Karpas-422 (cell line): ENCODE measurements at places on chromosomes 3 and 15. TPM values are rescaled to one million over a fixed set of nuclear protein-coding genes. Genes with fewer than 3 reads are reported as not detected.

CYP8B1 gene
- not detected in 2 replicates for total RNA-seq

FBXO40 gene
- not detected in 2 replicates for total RNA-seq

SKOR1 gene
- 0.43 and 0.45 TPM in 2 replicates for total RNA-seq

CIB2 gene
- total RNA-seq, result 1.1 and 4.4 TPM in 2 replicates

CNTN4 gene
- total RNA-seq, result 0.18 and 0.19 TPM in 2 replicates

SYNPR gene
- total RNA-seq, result not detected in 2 replicates

TM6SF1 gene
- total RNA-seq, result not detected in 2 replicates

PLA2G4D gene
- not detected in 2 replicates for total RNA-seq

BCHE gene
- 0.11 TPM in 2 replicates for total RNA-seq

BOC gene
- 0.04 and 0.47 TPM in 2 replicates for total RNA-seq

IL12A gene
- total RNA-seq, result 0.78 and 0.83 TPM in 2 replicates

SLC28A1 gene
- total RNA-seq, result not detected in 2 replicates

EEF1AKMT4 gene
- 30.3 and 49.6 TPM in 2 replicates for total RNA-seq

GABRA5 gene
- total RNA-seq, result not detected in 2 replicates
